ENCODE measurements at places on chromosomes 11 and 22. TPM values are rescaled to one million over a fixed set of nuclear protein-coding genes. Genes with fewer than 3 reads are reported as not detected.

GRCh38 chr22:37511395-37512104, 7.7 kb downstream of the CARD10 start:
- H3K27ac ChIP-seq, result peak overlapping the region; percentile 76
- H3K4me3 ChIP-seq, result no peak overlapping the region
- no peaks in the 10 kb centered on the region for H3K27me3 ChIP-seq

LRRC10B gene
- 1.4 TPM for total RNA-seq

DNA sequence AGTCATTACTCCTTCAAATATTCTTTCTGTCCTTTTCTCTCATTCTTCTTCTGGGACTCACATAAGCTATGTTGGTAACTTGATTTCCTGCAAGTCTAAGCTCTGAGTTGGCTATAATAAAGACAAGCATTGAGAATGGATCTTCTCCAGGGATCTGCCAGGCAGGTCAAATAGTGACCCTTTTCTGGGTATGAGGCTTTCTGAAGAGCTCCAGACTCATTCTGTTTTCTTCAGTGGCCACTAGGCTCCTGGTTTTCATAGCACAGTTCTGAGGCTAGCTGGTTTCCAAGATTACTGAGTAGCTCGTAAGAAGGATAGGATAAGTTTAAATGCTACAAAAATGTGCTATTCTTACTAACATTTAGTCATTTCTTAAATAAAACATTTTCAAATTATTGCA, 38.3 kb downstream of the TMPRSS5 start:
- no peak for DNase-seq
- no peak overlapping the region for H3K27ac ChIP-seq
- no peaks in the 10 kb centered on the region for H3K36me3 ChIP-seq
- no peak overlapping the region for H3K4me3 ChIP-seq
- H3K27me3 ChIP-seq, result no peaks in the 10 kb centered on the region

GRCh38 chr11:19604679-19605375, 107.8 kb upstream of the NAV2 start:
- H3K27ac ChIP-seq, result no peak overlapping the region
- peaks cover 14% of the 10 kb centered on the region for H3K4me1 ChIP-seq
- H3K36me3 ChIP-seq, result no peaks in the 10 kb centered on the region
- no peaks in the 10 kb centered on the region for H3K27me3 ChIP-seq
- DNase-seq, result no peak

DNA sequence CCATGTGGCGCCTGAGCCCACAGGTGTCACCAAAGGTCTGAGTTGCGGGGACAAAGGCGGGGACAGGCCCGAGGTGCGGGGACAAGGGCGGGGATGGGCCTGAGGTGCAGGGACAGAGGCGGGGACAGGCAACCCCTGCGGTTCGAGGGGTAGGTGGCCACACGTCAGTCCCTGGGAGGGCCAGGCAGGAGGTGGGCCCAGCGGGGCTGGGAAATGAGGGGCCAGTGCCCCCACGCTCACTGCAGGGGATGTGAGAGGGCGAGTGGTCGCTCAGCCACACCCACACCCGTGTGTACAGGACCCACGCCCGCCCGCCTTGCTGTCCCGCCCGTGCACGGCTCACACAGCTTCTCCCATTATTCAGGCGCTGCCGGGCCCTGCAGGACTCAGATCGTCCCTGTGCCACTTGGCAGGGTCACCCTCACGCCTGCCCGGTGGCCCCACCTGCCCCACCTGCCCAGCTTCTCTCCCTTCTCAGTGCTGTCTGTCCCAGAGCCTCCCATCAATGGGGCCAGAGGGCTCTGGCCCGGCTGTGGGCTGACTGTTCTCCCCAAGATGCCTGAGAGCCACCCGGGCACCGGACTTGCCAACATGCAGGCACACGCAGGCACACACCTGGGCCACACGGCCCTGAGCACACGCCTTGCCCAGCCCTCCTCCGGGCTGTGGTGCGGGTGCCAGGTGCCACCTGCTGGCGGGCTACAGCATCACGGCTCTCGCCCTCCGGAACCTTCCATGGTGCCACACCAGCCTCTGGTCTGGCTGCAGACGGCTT, 14.2 kb upstream of the MUC6 start:
- no peaks in the 10 kb centered on the region for H3K27me3 ChIP-seq
- no peaks in the 10 kb centered on the region for H3K36me3 ChIP-seq
- no peak overlapping the region for H3K27ac ChIP-seq
- H3K4me1 ChIP-seq, result peaks cover 25% of the 10 kb centered on the region

GRCh38 chr11:128291007-128291406, 296.4 kb downstream of the ETS1 start:
- no peak for DNase-seq
- peaks cover 10% of the 10 kb centered on the region for H3K4me1 ChIP-seq
- peaks cover 14% of the 10 kb centered on the region for H3K27me3 ChIP-seq
- H3K36me3 ChIP-seq, result no peaks in the 10 kb centered on the region
- no peak overlapping the region for H3K4me3 ChIP-seq

OR52H1 gene
- 0.55 TPM for total RNA-seq

PLAAT5 gene
- total RNA-seq, result 7.0 TPM

- H3K36me3 ChIP-seq, result peaks cover 81% of the 10 kb centered on the region
- H3K4me1 ChIP-seq, result peaks cover 21% of the 10 kb centered on the region
- DNase-seq, result no peak
- H3K27me3 ChIP-seq, result no peaks in the 10 kb centered on the region
- no peak overlapping the region for H3K4me3 ChIP-seq
These were observed 14.5 kb upstream of the BID start for GRCh38 chr22:17788528-17789378.

DNA sequence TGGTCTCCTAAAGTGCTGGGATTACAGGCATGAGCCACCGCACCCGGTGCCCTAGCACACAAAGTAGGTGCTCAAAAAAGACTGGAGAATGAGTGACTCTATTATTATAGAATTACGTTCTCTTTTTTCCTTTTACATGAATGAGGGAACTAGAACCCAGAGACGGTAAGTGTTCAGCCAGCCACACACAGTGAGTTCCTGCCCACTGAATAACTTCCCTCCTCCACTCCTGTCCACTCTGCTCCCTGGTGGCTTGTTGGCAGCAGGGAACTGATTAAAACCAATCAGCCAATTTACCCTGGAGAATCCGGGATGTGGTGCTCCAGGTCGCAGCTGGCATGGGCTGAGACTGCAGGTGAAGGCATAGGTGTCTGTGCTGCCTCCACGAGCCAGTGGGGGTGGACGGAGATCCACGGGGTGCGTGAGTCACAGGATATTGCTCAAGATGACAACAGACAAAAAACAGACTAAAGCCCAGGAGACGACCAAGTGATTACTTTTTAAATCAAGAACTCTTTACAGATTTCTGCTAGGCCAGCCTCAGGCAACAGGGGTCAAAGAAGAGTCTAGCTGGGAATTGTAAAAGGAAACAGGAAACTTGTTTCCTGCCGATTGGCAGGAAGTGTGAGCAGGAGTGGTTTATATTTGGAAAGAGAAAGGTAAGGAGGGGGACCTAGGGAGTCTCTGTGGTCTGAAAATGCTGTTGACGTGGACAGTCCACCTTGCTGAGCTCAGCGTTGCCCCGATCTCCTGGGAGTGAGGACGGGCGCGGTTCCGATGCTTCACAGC, 95.2 kb upstream of the TP53I11 start:
- H3K27me3 ChIP-seq, result no peaks in the 10 kb centered on the region
- no peak overlapping the region for H3K27ac ChIP-seq
- peaks cover 16% of the 10 kb centered on the region for H3K4me1 ChIP-seq
- no peak for DNase-seq
- H3K4me3 ChIP-seq, result no peak overlapping the region

- peaks cover 18% of the 10 kb centered on the region for H3K36me3 ChIP-seq
- H3K27ac ChIP-seq, result no peak overlapping the region
- peaks cover 33% of the 10 kb centered on the region for H3K4me1 ChIP-seq
- H3K4me3 ChIP-seq, result no peak overlapping the region
- no peak for DNase-seq
These were observed 12.4 kb downstream of the CRELD2 start for GRCh38 chr22:49930596-49931412.

DNA sequence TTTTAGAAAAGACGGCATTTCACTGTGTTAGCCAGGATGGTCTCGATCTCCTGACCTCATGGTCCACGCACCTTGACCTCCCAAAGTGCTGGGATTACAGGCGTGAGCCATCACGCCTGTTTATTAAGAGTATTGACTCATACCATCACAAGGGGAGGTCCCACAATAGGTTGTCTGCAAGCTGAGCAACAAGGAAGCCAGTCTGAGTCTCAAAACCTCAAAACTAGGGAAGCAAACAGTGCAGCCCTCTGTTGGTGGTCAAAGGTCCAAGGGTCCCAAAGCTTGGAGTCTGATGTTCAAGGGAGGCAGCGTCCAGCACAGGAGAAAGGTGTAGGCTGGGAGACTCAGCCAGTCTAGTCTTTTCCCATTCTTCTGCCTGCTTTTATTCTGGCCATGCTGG, 32.8 kb upstream of the LDLRAD3 start:
- no peak overlapping the region for H3K4me3 ChIP-seq
- H3K27me3 ChIP-seq, result no peaks in the 10 kb centered on the region
- DNase-seq, result no peak
- H3K4me1 ChIP-seq, result no peaks in the 10 kb centered on the region

- no peaks in the 10 kb centered on the region for H3K27me3 ChIP-seq
- H3K36me3 ChIP-seq, result peaks cover 3% of the 10 kb centered on the region
- no peak overlapping the region for H3K27ac ChIP-seq
- no peak for DNase-seq
- H3K4me1 ChIP-seq, result peaks cover 4% of the 10 kb centered on the region
- H3K4me3 ChIP-seq, result no peak overlapping the region
These were observed 5.1 kb downstream of the RFPL1 start for GRCh38 chr22:29443452-29443851.

RELA gene
- 14.5 TPM for total RNA-seq

- H3K27ac ChIP-seq, result peak overlapping the region; percentile 89
- H3K27me3 ChIP-seq, result no peaks in the 10 kb centered on the region
- no peaks in the 10 kb centered on the region for H3K36me3 ChIP-seq
- DNase-seq, result no peak
- H3K4me1 ChIP-seq, result peaks cover 56% of the 10 kb centered on the region
These were observed 14.2 kb downstream of the LINC01488 start for GRCh38 chr11:69495441-69496201.

DNA sequence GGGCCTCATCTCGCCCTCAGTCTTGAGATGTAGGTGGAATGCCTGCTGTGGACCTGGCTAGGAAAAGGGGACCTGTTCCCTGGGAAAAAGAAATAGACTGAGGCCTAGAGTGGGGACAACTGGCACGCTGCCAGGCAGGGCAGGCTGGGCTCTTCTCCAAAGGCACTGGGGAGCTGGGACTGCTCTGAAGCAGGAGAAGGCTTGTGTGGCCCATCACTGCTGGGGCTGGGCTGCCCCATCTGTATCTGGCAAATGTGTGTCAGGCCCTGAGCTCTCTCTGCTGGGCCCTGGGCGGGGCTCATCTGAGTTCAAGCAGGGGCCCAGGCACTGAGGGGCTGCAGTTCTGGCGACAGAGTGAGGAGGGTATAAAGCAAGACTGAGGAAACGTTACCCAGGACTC, 32.9 kb downstream of the ARVCF start:
- no peak overlapping the region for H3K4me3 ChIP-seq
- H3K4me1 ChIP-seq, result peaks cover 63% of the 10 kb centered on the region
- H3K36me3 ChIP-seq, result peaks cover 80% of the 10 kb centered on the region
- DNase-seq, result no peak
- H3K27ac ChIP-seq, result peak overlapping the region; percentile 1

- H3K27ac ChIP-seq, result no peak overlapping the region
- no peaks in the 10 kb centered on the region for H3K27me3 ChIP-seq
- H3K36me3 ChIP-seq, result peaks cover 5% of the 10 kb centered on the region
These were observed 109.0 kb upstream of the APOA1 start for GRCh38 chr11:116946414-116946813.

DEPDC5 gene
- 19.9 TPM for total RNA-seq

GRCh38 chr22:20553947-20554741, 46.7 kb downstream of the MED15 start:
- DNase-seq, result no peak
- H3K4me3 ChIP-seq, result no peak overlapping the region
- peaks cover 77% of the 10 kb centered on the region for H3K36me3 ChIP-seq
- H3K27ac ChIP-seq, result no peak overlapping the region

GLYAT gene
- total RNA-seq, result 0.10 TPM

DNA sequence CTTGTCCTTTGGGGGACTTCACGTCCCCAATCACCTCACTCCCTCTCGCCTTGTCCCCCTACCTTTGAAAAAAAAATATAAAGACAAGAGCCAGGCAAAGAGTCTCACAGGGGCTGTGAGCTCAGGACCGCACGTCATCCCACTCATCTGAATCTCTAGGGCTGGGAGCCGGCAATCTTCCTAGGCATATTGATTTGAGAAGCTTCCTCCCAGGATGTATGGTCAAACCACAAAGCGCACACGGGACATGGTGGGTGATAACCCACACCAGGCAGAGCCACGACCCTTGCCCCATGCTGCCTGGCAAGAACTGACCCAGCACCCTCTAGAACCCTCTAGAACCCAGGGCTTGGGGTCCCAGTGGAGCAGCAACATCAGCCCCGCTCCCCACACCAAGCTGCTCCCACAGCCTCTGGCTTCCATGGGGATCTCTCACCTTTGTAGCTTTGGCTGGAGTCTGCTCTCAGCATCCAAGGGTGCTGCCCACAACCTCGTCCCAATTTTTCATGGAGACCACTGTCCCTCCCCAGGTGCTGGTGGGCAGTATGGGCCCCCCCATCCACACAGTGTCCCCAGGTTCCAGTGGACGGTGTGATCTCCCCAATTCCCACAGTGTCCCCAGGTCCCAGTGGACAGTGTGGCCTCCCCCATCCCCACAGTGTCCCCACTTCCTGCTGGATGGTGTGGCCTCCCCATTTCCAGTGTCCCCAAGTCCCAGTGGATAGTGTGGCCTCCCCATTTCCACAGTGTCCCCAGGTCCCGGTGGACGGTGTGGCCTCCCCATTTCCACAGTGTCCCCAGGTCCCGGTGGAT, 85.2 kb upstream of the FGF3 start:
- H3K36me3 ChIP-seq, result no peaks in the 10 kb centered on the region
- H3K27ac ChIP-seq, result no peak overlapping the region
- no peak overlapping the region for H3K4me3 ChIP-seq
- peaks cover 5% of the 10 kb centered on the region for H3K4me1 ChIP-seq
- H3K27me3 ChIP-seq, result peaks cover 2% of the 10 kb centered on the region
- no peak for DNase-seq

RAB36 gene
- 5.4 TPM for total RNA-seq

All from spinal cord (tissue), 10 donors.